EL (cell line): ENCODE measurements at places on chromosomes 3 and 15.

DNA sequence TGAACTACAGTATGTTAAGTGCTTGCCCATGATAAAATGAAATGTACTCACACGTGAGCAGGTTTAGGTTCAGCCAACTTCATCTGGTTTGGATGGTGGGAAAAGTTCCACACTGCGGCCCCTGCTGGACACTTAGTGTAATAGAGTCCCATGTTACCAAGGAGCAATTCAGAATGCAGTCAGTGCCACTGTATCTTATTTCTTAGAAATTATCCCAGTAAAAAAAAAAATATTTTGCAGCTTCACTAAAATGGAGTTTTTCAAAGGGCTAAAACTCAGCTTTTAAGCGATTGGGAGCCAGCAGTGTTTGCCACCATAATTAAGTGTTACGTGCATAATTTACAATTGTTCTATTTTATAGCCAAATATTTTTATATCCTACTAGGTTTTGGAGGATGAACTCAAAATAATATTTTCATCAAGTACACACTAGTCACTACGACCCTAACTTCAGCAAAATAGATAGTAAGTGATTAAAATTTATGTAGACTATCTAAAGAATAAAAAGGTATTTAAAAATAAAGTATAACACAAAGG lies 371.7 kb upstream of the GBE1 start:
- DNase-seq = peak; percentile 40

DNA sequence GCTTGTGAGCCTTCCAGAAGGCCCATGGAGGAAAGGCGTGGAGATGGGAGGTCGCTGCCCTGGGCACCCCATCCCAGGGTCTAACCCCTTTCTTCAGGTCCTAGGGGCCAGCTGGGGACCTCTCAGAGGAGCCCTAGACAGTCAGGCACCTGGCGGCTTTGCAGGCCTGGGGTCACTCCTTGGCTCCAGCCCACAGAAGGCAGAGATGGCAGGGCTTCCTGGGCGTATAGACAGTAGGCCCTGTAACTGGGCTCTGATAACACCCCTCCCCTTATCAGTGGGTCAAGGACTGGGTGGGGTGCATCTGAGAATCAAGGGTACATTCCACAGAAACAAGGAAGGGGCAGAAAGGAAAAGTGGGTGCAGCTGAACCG lies 16.7 kb downstream of the ZDHHC19 start:
- DNase-seq = no peak

- DNase-seq = peak; percentile 91
Measured at GRCh38 chr3:58434990-58435389, 1.4 kb upstream of the PDHB start.

DNA sequence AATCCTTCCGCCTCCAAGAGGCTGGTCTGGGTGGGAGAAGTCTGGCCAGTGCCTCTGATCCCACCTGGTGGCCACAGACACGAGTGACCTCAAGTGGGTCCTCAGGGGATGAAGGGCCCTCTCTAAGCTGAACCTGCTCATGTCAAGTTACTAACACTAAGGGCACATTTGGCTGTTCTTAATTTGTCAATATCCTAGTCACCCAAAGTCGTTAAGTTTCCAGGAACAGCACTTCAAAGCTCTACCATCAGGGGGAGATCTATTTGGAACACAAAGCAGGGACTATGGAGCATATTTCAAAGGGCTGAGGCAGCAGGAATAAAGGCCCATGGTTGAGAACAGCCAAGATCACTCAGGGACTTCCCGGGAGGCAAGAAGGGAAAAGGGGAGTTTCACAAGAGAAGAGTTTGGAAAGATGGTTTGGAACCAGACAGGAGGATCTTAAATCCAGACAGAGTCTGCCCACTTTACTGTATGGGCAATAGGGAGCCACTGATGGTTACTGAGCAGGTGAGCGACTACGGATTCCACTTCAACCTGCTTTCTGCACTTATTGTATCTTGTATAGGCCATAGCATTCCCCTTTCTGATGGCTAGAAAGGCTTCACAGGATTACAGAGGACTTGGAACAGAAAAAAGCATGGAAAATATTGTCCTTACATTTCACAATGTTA lies 13.7 kb downstream of the OXTR start:
- peak; percentile 46 for DNase-seq

DNA sequence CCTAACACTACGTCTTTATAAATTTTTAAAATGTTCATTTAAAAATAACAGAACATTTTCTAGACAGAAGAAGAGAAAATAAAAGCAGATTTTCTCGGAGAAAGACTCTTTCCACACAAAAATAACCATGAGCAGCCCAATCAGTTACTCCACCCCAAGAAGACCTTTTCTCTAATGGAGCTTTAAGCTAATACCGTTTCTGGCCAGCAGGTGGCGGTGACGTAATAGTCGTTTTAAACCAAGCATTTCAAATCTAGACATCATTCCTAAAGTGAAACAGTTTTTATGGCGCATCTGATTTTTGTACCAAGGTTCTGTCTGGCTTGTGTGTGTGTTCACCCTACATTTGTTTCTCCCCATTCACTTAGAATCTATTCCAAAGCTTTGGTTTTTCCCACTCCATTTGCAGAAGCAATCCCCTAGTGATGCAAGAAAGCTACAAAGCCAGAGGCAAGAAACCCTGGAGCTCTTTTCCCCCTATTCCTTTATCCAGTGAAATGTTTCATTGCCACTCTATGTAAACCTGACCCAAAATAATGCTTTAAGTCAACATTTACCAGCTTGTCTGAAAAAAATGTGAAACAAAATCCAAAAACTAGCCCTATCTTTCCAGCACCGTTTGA lies 336.7 kb upstream of the IGF1R start:
- DNase-seq = peak; percentile 72

GRCh38 chr3:32815841-32816438 lies 1.9 kb upstream of the TRIM71 start:
- no peak for DNase-seq

DNA sequence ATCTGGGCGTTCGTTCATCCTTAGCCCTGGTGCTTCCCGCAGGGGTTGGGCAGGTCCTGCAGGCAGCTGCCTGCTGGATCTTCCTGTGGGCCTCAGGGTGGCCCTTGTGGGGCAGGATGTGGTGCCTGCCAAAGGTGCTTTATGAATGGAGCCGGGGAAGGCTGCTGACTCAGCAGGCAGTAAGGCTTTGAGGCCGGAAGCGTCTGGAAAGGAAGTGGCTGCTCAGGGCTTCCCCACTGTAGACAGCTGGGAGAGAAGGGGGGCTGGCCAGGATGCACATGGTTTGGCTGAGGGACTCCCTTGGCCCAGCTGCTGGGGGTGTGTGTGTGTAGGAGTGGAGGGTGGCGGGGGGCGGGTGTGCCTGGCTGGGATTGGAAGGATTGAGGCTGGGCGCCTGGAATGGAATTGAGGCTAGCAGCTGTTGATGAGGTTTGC lies 12.9 kb downstream of the CD276 start:
- peak; percentile 94 for DNase-seq

- DNase-seq = no peak
Measured at GRCh38 chr3:182811269-182811596, 17.9 kb downstream of the ATP11B start.
